ENCODE measurements at places on chromosomes 3 and 15. TPM values are rescaled to one million over a fixed set of nuclear protein-coding genes. Genes with fewer than 3 reads are reported as not detected.

- H3K27me3 ChIP-seq, result no peaks in the 10 kb centered on the region
- no peak for DNase-seq
- no peak overlapping the region for H3K27ac ChIP-seq
- H3K4me3 ChIP-seq, result no peak overlapping the region
- H3K36me3 ChIP-seq, result no peaks in the 10 kb centered on the region
Measured at GRCh38 chr3:60754617-60755016, 496.6 kb downstream of the FHIT start.

DNA sequence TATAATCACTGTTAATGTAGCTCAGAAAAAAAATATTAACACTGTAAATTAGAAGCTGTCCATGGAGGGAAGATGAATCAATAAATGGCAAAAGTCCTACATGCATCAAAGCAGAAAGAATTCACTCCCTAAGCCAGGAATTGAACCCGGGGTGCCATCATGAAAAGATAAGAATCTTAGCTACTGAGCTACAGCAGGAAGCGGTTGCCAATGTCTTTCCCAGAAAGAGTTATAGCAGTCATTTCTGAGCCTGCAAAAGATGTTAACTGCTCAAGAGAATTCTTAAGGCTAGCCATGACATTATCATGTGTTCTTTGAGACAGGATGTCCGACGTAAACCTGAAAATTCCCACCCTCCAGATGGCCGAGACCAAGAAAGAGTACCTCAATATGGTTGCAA, 47.4 kb upstream of the MKRN3 start:
- no peak overlapping the region for H3K4me3 ChIP-seq
- H3K27ac ChIP-seq, result no peak overlapping the region
- no peaks in the 10 kb centered on the region for H3K4me1 ChIP-seq
- no peak for DNase-seq

GRCh38 chr3:31092748-31093589, 198.5 kb upstream of the GADL1 start:
- no peak for DNase-seq
- H3K36me3 ChIP-seq, result no peaks in the 10 kb centered on the region
- H3K27me3 ChIP-seq, result no peaks in the 10 kb centered on the region
- peaks cover 15% of the 10 kb centered on the region for H3K4me1 ChIP-seq
- H3K4me3 ChIP-seq, result no peak overlapping the region

GRCh38 chr3:146431240-146431639, 38.1 kb downstream of the PLSCR2 start:
- peaks cover 7% of the 10 kb centered on the region for H3K27me3 ChIP-seq
- H3K4me1 ChIP-seq, result no peaks in the 10 kb centered on the region

- H3K27me3 ChIP-seq, result peaks cover 17% of the 10 kb centered on the region
- DNase-seq, result no peak
- no peak overlapping the region for H3K4me3 ChIP-seq
- H3K4me1 ChIP-seq, result no peaks in the 10 kb centered on the region
Measured at GRCh38 chr3:40930131-40930538, 269.2 kb upstream of the CTNNB1 start.

DNA sequence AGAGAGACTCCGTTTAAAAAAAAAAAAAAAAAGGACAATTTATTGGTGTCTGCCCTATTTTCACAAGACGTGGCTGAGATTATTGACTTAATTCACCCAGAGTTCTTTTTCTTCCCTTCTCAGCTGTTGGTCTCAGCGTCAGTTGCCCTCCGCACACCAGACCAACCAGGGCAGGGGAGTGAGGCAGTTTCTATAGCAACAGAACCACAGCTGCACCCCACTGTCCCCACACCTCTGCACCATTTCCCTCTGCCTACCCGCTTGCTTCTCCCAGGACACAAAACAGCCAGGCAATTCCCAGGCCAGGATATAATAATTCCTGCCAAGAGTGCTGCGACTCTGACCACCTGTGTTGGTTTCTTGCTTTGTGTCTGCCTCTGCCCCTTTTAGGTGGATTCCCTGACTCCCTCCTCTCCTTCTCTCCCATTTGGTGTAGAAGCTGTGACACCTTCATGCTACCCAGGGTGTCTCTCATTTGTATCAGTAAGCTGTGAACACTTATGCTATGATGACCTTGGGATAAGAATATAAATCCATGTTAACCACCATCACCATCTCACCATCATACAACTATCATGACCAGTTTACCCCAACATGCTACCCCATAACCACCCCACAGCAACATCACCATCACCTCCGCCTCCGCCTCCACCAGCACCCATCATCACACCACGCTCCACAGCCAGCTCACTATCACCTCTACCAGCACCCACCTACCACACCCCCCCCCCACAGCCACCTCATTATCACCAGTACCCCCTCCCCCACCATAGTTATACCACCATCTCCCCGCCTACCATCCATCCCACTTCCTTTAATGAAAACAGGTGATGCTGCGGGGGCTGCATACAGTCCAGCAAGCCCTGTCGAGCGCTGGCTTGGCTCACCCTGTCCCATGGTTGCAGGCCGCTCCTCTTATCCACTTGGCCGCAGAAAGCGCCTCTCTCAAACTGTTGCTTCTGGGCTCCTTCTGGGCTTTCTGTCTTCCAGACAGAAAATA, 589 bp downstream of the EPB42 start:
- H3K27ac ChIP-seq, result no peak overlapping the region
- no peak for DNase-seq
- H3K27me3 ChIP-seq, result peaks cover 19% of the 10 kb centered on the region

GRCh38 chr3:58989955-58990354, 59.9 kb downstream of the CFAP20DC start:
- no peak overlapping the region for H3K27ac ChIP-seq
- no peaks in the 10 kb centered on the region for H3K36me3 ChIP-seq
- no peak for DNase-seq
- peaks cover 22% of the 10 kb centered on the region for H3K27me3 ChIP-seq
- no peak overlapping the region for H3K4me3 ChIP-seq

- H3K27ac ChIP-seq, result no peak overlapping the region
- H3K36me3 ChIP-seq, result peaks cover 54% of the 10 kb centered on the region
- H3K4me1 ChIP-seq, result peaks cover 58% of the 10 kb centered on the region
Measured at GRCh38 chr3:195410546-195410945, 32.3 kb downstream of the ACAP2 start.

Gene ACAD11
- total RNA-seq, result 11.8 TPM

GRCh38 chr3:49801160-49801559, 1.5 kb upstream of the CDHR4 start:
- no peak for DNase-seq
- no peak overlapping the region for H3K27ac ChIP-seq
- peaks cover 7% of the 10 kb centered on the region for H3K36me3 ChIP-seq
- H3K27me3 ChIP-seq, result peaks cover 18% of the 10 kb centered on the region

Gene MOBP
- total RNA-seq, result not detected

Gene CLEC3B
- 0.30 TPM for total RNA-seq

Gene RLBP1
- total RNA-seq, result not detected

DNA sequence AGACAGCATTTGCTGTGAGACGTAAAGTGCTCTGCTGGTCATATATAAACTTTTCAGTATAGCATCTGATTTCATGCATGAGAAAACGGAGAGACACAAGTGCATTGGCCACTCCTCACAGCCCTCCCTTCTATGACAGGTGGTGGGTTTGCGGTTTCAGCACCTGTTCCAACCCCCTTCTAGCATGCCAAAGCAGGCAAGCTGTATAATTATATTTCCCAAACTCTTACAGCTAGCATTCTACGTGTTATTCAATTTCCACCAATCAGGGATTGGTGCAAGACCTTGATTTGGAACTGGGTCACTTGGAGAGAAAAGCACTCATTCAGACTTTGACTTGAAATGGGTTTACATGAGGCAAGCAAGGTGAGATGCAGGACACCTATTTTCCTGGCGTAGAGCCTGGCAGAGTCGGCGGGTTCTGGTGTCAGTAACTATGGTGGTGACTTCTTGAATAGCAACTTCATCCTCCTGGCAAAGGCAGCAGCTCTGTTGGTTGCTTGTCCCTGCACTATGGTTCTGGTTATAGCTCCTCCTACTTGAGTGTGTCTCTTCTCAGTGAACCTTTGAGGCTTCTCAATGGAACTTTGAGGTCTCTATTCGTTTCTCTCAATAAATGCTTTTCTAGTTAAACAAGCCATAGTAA, 356.5 kb downstream of the TBL1XR1 start:
- H3K4me3 ChIP-seq, result no peak overlapping the region
- DNase-seq, result no peak
- H3K4me1 ChIP-seq, result no peaks in the 10 kb centered on the region
- H3K27me3 ChIP-seq, result no peaks in the 10 kb centered on the region

Gene GCNT3
- not detected for total RNA-seq

DNA sequence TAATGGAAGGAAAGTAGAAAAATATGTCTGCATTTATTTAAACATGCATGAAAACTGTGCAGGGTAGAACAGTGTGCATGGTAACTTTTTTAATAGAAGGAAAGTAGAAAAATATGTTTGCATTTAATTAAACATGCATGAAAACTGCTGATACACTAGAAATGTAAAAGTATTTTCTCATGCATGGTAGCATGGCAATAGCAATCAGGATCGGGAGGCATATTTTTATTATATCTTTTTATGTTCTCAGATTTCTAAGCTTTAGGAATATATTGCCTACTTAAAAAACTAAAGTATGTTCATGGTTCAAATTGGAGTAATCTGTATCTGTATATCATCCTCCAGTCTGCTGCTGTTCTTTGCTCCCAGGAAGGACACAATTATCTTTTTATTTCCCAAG, 1468.9 kb upstream of the GBE1 start:
- H3K27me3 ChIP-seq, result no peaks in the 10 kb centered on the region
- no peaks in the 10 kb centered on the region for H3K36me3 ChIP-seq
- no peaks in the 10 kb centered on the region for H3K4me1 ChIP-seq
- no peak overlapping the region for H3K4me3 ChIP-seq

Gene SSUH2
- total RNA-seq, result not detected

- no peak overlapping the region for H3K27ac ChIP-seq
- no peaks in the 10 kb centered on the region for H3K4me1 ChIP-seq
- no peak overlapping the region for H3K4me3 ChIP-seq
- DNase-seq, result no peak
- H3K27me3 ChIP-seq, result no peaks in the 10 kb centered on the region
Measured at GRCh38 chr3:157786618-157787017, 283.4 kb upstream of the VEPH1 start.

Gene CSPG4
- total RNA-seq, result not detected

- peaks cover 5% of the 10 kb centered on the region for H3K36me3 ChIP-seq
- no peak overlapping the region for H3K27ac ChIP-seq
- peak; percentile 24 for DNase-seq
- peaks cover 35% of the 10 kb centered on the region for H3K27me3 ChIP-seq
Measured at GRCh38 chr3:129045675-129046036, 14.9 kb upstream of the GP9 start.

DNA sequence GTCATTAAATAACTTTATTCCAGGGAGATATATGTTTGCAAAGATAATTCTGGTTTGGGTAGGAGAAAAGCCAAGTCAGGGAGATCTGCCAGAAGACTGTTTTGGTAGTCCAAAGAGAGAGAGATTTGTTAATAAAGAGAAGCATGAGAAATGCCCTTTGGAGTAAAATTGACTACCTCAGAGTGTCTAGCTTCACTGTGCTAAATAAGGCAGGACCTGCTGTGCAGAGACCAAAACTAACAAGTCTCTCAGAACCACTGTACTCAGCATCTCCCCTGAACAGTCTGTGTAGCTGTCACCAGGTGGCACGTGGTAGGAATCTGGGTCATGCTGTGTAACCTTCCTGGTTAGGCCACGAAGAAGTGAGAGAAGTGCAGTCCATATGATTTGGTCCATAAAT, 31.6 kb upstream of the SLC35G2 start:
- H3K36me3 ChIP-seq, result no peaks in the 10 kb centered on the region
- H3K27me3 ChIP-seq, result peaks cover 1% of the 10 kb centered on the region
- DNase-seq, result peak; percentile 27
- peaks cover 15% of the 10 kb centered on the region for H3K4me1 ChIP-seq
- H3K4me3 ChIP-seq, result no peak overlapping the region
- peak overlapping the region; percentile 20 for H3K27ac ChIP-seq

Gene NECTIN3
- total RNA-seq, result 4.8 TPM

Gene GASK1A
- total RNA-seq, result not detected

DNA sequence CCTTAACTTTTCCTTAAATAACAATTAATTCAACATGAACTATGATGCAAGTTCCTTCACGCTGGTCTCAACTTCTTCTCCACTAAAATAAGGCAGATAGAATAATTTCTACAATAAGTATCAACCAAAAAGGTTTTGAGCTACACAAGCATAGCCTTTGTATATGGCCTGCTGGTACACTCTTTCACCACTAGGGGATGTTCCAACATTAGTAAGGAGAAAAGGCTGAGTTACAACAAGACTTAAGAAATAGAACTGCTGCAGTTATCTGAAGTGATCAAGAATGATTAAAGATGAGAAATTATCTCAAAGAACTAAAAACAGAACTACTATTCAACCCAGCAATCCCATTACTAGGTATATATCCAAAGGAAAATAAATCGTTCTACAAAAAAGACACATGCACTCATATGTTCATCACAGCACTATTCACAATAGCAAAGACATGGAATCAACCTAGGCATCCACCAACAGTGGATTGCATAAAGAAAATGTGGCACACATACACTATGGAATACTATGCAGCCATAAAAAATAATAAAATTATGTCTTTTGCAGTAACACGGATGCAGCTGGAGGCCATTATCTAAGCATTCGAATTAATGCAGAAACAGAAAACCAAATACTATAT, 14.4 kb downstream of the ATP13A3 start:
- H3K27me3 ChIP-seq, result no peaks in the 10 kb centered on the region
- H3K36me3 ChIP-seq, result peaks cover 1% of the 10 kb centered on the region
- peak; percentile 52 for DNase-seq
- no peak overlapping the region for H3K4me3 ChIP-seq
- no peak overlapping the region for H3K27ac ChIP-seq
- peaks cover 8% of the 10 kb centered on the region for H3K4me1 ChIP-seq

DNA sequence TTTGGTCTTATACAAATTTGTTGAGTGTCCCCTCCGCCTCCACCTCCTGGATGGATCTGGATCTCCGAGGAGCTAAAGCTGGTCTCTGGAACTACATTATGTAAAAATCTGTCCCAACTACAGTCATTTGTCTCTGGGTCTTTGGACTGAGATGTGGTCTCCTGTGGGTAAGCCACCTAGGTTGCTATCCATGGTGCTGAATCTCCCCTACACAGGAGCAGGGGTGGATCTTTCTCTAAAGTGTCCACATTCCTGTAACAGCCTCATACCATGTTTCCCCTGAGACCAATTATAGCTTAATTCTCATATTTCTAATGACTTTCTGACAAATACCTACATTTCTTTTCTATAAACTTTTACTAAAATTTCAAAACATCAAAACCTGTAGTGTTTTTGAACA, 625.8 kb downstream of the TAFA4 start:
- H3K27ac ChIP-seq, result no peak overlapping the region
- H3K4me3 ChIP-seq, result no peak overlapping the region

DNA sequence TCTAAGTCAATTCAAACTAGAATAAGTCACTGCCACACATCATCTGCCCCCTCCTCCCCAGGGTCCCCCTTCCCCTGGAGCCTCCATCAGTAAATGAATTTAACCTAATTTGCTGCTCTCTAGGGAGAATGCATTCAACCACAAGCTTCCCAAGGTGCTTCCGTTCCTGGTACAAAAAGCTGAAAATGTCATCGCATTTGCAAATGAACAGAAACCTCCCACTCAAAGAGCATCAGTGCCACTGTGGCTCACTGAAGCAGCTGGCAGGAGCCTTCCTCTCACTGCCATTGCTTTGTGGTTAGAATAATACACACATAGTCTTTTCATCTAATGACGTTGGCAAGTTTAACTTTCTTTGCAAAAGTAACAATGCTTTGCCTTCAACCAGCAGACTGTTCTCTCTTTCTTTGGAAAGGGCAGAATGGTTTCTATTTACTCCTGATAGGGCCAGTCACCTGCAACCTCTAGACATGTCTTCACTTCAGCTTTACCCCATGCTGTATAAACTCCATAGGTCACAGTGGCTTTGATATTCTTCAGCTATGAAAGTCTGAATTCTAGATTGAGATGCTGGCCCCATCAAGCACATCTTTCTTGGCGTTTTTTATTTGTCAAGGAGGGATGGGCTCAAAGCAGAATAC, 238.1 kb downstream of the CPNE4 start:
- no peak overlapping the region for H3K27ac ChIP-seq
- H3K36me3 ChIP-seq, result no peaks in the 10 kb centered on the region
- no peaks in the 10 kb centered on the region for H3K27me3 ChIP-seq
